ENCODE measurements at places on chromosomes 4 and X. TPM values are rescaled to one million over a fixed set of nuclear protein-coding genes. Genes with fewer than 3 reads are reported as not detected.

The ANXA10 gene
- polyA plus RNA-seq, result not detected

GRCh38 chr4:86561256-86561655 lies 32.9 kb upstream of the PTPN13 start:
- H3K27me3 ChIP-seq, result peaks cover 21% of the 10 kb centered on the region
- no peak overlapping the region for H3K4me3 ChIP-seq
- no peak overlapping the region for H3K27ac ChIP-seq
- H3K36me3 ChIP-seq, result no peaks in the 10 kb centered on the region
- peaks cover 29% of the 10 kb centered on the region for H3K4me1 ChIP-seq
- no peak for DNase-seq

The TCP11X2 gene
- polyA plus RNA-seq, result not detected

- peaks cover 6% of the 10 kb centered on the region for H3K27me3 ChIP-seq
- H3K4me1 ChIP-seq, result no peaks in the 10 kb centered on the region
- H3K27ac ChIP-seq, result no peak overlapping the region
- H3K4me3 ChIP-seq, result no peak overlapping the region
Observed at GRCh38 chrX:132676102-132676501, 187.3 kb upstream of the MBNL3 start.

DNA sequence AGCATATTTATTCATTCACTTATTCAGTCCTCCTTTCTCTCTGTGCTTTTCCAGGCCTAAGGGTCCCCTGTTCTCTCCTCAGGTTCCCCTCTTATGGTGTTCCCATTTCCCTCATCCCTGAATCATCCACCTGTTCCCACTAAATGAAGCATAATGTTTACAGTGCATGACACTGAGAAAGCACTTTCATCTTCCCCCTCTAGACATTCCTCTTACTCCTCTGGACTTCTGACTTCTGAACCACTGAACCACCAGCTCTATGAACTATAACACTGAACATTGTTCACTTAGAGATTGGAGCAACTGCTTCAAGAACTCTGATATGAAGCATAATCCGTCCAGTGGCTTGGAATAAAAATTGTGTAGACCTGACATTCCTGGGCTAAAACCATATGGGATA lies 59.5 kb downstream of the CD38 start:
- H3K4me1 ChIP-seq, result peaks cover 6% of the 10 kb centered on the region
- H3K27ac ChIP-seq, result no peak overlapping the region
- H3K4me3 ChIP-seq, result no peak overlapping the region
- H3K27me3 ChIP-seq, result no peaks in the 10 kb centered on the region

GRCh38 chr4:152667781-152668180 lies 12.0 kb downstream of the TMEM154 start:
- no peaks in the 10 kb centered on the region for H3K27me3 ChIP-seq
- H3K27ac ChIP-seq, result peak overlapping the region; percentile 7
- H3K36me3 ChIP-seq, result peaks cover 12% of the 10 kb centered on the region
- H3K4me1 ChIP-seq, result peaks cover 26% of the 10 kb centered on the region
- DNase-seq, result no peak

The PKD2 gene
- polyA plus RNA-seq, result 1.2 TPM

DNA sequence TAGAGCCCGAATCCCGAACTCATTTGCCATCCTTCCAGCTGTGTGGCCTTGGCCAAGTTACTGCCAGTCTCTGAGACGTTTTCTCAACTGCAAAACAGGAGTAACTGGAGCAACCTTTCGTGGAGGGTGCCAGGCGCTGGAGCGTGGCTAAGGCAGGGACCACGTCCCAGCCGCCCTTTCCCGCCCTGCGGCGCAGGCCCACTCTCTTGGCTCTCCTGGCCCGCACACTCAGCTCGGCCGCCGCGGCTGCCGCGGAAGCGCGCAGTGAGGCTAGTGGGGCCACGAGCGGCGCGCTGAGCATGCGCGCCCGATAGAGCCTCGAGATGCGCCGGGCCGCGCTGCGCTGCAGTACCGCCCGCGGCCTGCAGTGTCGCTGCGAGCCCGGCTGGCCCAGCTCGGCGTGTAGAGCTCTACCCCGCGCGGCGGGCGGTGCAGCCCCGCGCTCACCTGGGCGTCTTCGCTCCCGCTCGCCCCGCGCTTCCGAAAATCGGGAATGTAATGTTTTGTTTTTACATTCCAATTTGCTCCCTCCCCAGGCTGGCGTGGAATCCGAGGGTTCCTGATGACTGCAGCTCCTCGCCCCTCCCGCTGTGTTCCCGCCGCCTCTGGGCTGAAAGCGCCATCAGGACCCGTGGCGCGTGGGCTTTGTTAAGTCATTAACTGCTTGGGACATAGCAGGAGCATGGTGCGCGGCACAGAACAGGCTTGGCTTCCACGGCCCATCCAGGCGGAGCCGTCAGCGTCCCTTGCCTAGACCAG lies 4.0 kb upstream of the ZNF518B start:
- no peaks in the 10 kb centered on the region for H3K36me3 ChIP-seq
- peaks cover 53% of the 10 kb centered on the region for H3K27me3 ChIP-seq
- peak; percentile 64 for DNase-seq
- H3K27ac ChIP-seq, result no peak overlapping the region
- H3K4me1 ChIP-seq, result peaks cover 20% of the 10 kb centered on the region

- H3K27me3 ChIP-seq, result peaks cover 17% of the 10 kb centered on the region
- H3K27ac ChIP-seq, result no peak overlapping the region
- no peaks in the 10 kb centered on the region for H3K4me1 ChIP-seq
- H3K4me3 ChIP-seq, result no peak overlapping the region
Observed at GRCh38 chrX:40524423-40524822, 56.3 kb upstream of the ATP6AP2 start.

The DDX60 gene
- polyA plus RNA-seq, result 12.2 TPM

DNA sequence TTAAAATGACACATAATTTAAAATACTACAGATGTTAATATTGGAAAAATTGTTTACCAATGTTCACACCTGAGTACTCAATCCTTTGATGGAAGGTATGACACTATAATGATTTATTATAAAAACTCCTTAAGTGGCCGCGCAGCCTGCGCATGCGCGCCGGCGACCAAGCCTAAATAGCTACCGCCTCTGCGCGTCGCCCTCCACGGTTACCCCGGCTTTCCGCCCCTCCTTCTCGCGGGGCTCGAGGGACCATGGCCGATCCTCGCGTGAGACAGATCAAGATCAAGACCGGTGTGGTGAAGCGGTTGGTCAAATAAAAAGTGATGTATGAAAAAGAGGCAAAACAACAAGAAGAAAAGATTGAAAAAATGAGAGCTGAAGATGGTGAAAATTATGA lies 170.2 kb downstream of the DMD start:
- no peak overlapping the region for H3K27ac ChIP-seq
- DNase-seq, result no peak
- H3K27me3 ChIP-seq, result no peaks in the 10 kb centered on the region
- H3K4me3 ChIP-seq, result no peak overlapping the region

The ARAF gene
- polyA plus RNA-seq, result 116 TPM

The IL2 gene
- polyA plus RNA-seq, result not detected

DNA sequence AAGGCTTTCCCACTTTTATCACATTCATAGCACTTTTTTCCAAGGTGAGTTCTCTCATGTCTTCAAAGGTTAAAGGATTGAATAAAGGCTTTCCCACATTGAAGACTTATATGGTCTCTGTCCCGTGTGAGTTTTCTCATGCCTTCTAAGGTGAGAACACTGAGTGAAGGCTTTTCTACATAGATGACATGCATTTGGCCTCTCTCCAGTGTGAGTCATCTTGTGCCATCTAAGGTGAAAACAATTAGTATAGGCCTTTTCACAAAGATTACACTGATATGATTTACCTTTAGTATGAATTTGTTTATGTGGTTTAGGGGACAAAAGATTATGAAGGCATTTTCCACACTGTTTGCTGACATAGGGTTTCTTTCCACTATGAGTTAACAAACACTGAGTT lies 21.2 kb downstream of the USP17L30 start:
- H3K36me3 ChIP-seq, result no peaks in the 10 kb centered on the region
- H3K4me1 ChIP-seq, result peaks cover 5% of the 10 kb centered on the region
- DNase-seq, result no peak
- H3K27ac ChIP-seq, result no peak overlapping the region

DNA sequence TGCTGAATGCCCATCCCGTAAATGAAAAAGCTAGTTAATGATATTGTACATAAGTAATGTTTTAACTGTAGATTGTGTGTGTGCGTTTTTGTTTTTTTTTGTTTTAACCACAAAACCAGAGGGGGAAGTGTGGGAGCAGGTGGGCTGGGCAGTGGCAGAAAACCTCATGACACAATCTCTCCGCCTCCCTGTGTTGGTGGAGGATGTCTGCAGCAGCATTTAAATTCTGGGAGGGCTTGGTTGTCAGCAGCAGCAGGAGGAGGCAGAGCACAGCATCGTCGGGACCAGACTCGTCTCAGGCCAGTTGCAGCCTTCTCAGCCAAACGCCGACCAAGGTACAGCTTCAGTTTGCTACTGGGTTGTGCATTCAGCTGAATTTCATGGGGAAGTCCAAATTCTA lies at the start of gene SPP1:
TSS of gene SPP1 (plus strand) at position 249 of the 400 bp plus-strand sequence. CDS start 1,182 bp downstream, outside the sequence.
- H3K36me3 ChIP-seq, result no peaks in the 10 kb centered on the region
- no peak within 1 kb of the TSS for H3K4me3 ChIP-seq
- H3K27ac ChIP-seq, result no peak within 1 kb of the TSS
- peaks cover 12% of the 10 kb centered on the region for H3K27me3 ChIP-seq
- peak; percentile 8 for DNase-seq

DNA sequence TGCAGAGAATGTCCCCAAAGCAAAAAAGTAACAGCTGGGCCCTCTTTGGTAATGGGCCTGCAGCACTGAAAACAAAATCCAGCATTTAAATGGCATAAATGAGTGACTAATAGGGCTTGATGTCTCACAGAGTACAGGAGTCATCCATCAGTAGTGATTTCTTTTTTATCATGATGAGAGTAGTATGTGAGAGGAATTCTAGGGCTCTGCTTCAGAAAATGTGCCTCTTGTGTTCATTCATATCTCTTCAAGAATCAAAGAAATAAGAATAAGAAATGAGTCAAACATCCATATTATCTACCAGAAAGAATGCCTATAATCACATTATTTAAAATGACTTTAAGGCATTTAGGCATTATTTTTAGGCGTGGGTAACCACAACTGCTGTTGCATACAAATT lies 792.9 kb upstream of the HTR2C start:
- H3K4me1 ChIP-seq, result no peaks in the 10 kb centered on the region
- H3K27me3 ChIP-seq, result no peaks in the 10 kb centered on the region
- DNase-seq, result no peak
- no peaks in the 10 kb centered on the region for H3K36me3 ChIP-seq
- H3K27ac ChIP-seq, result no peak overlapping the region

The NHS gene
- polyA plus RNA-seq, result 1.3 TPM

The MSANTD1 gene
- not detected for polyA plus RNA-seq

- H3K4me3 ChIP-seq, result no peak overlapping the region
- peak; percentile 34 for DNase-seq
- no peak overlapping the region for H3K27ac ChIP-seq
- no peaks in the 10 kb centered on the region for H3K27me3 ChIP-seq
- H3K4me1 ChIP-seq, result peaks cover 38% of the 10 kb centered on the region
Observed at GRCh38 chrX:1327651-1328304, 8.8 kb upstream of the IL3RA start.

The ENPEP gene
- polyA plus RNA-seq, result not detected

DNA sequence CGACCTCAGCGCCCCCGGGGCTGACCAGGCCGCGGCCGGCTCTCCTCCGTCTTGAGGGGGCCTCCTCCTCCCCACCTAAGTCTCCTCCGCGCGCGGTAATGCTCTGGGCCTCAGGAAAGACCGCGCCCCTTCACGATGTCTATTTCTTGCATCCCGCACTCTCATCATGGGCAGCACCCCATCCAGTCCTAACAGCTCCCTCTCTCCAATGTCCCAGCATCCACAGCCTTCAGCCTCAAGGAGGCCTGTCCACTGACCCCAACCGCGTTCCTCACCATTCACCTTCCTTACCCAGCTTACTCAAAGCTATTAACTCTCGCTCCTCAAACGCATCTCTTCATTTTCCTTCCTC lies 77.5 kb downstream of the MAGED4 start:
- peak overlapping the region; percentile 69 for H3K4me3 ChIP-seq
- peak overlapping the region; percentile 38 for H3K27ac ChIP-seq
- DNase-seq, result no peak
- H3K36me3 ChIP-seq, result no peaks in the 10 kb centered on the region
- H3K4me1 ChIP-seq, result peaks cover 6% of the 10 kb centered on the region
- peaks cover 14% of the 10 kb centered on the region for H3K27me3 ChIP-seq

DNA sequence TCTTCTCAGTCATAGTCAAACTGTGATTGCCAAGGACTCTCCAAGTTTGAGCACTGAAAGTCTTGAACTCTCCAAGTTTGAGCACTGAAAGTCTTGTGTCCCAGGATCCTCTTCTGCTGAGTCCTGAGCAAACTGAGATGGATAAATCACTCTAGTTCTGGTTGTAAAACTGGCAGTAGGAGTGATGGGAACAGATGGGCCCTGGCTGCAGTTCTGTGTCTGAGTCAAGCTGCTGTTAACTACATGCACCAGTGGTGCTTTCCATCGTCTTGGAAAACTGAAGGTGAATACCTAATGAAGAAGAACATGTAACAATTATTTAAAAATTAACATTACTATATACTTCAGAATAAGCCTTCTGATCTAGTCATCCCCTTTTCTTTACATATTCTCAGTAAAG lies 27.6 kb upstream of the KCNIP4 start:
- no peaks in the 10 kb centered on the region for H3K36me3 ChIP-seq
- H3K4me3 ChIP-seq, result no peak overlapping the region
- H3K27me3 ChIP-seq, result no peaks in the 10 kb centered on the region
- no peak overlapping the region for H3K27ac ChIP-seq
- H3K4me1 ChIP-seq, result no peaks in the 10 kb centered on the region
- DNase-seq, result no peak

The VSIG1 gene
- not detected for polyA plus RNA-seq

The ELK1 gene
- polyA plus RNA-seq, result 10.7 TPM

DNA sequence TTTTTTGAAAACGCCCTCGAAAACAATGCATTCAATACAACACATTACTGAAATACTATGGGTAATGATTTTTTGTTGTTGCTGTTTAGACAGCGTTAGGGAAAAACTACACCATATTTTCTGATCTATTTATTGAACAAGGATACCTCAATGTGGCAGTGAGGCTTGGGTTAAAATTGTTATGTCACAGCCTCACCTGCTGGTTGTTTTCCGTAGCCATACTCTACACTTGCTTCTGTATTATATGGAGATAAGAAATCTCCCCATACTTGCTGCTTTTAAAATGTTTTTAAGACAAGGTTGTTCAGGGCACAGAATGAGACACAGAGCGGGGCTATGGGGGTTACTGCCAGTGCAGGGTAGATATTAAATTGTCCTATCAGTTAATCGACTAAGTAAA lies 221.6 kb upstream of the FTHL17 start:
- DNase-seq, result no peak
- no peaks in the 10 kb centered on the region for H3K36me3 ChIP-seq
- H3K4me1 ChIP-seq, result no peaks in the 10 kb centered on the region
- H3K4me3 ChIP-seq, result no peak overlapping the region

- no peaks in the 10 kb centered on the region for H3K4me1 ChIP-seq
- no peaks in the 10 kb centered on the region for H3K36me3 ChIP-seq
- H3K27me3 ChIP-seq, result no peaks in the 10 kb centered on the region
- DNase-seq, result no peak
- H3K4me3 ChIP-seq, result no peak overlapping the region
Observed at GRCh38 chr4:56086073-56086541, 137.4 kb downstream of the CEP135 start.

DNA sequence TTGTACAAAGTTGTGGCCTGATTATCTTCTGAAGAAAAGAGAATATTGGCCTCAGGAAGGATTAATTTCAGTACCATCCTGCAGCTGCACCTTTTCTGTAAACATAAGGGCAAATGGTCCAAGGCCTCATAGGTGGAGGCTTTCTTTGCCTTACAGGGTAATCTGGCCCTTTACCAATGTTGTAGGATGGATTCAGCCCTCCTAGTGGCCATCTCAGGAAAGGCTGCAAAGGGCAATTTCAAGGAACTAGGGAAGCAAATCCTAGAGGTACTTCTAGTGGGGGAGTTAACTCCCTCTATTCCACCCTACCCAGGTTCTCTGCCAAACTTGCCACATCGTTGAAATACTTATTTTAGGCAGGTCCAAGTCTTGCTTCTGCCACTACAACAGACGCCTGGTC lies 57.6 kb downstream of the UGT2B11 start:
- H3K4me1 ChIP-seq, result no peaks in the 10 kb centered on the region
- H3K27me3 ChIP-seq, result no peaks in the 10 kb centered on the region
- H3K4me3 ChIP-seq, result no peak overlapping the region
- no peaks in the 10 kb centered on the region for H3K36me3 ChIP-seq
- no peak overlapping the region for H3K27ac ChIP-seq

The CLDN22 gene
- not detected for polyA plus RNA-seq

Measured in CD14-positive monocyte (primary cell).